ENCODE measurements at places on chromosomes 16 and 17. TPM values are rescaled to one million over a fixed set of nuclear protein-coding genes. Genes with fewer than 3 reads are reported as not detected.

TP53TG3C gene
- not detected for total RNA-seq

NUPR1 gene
- total RNA-seq = 18.3 TPM

FAM234A gene
- total RNA-seq = 84.1 TPM

ZNF750 gene
- total RNA-seq = 0.27 TPM

OR1A1 gene
- not detected for total RNA-seq

TLCD2 gene
- total RNA-seq = 4.5 TPM

ARHGDIG gene
- total RNA-seq = 0.48 TPM

DNA sequence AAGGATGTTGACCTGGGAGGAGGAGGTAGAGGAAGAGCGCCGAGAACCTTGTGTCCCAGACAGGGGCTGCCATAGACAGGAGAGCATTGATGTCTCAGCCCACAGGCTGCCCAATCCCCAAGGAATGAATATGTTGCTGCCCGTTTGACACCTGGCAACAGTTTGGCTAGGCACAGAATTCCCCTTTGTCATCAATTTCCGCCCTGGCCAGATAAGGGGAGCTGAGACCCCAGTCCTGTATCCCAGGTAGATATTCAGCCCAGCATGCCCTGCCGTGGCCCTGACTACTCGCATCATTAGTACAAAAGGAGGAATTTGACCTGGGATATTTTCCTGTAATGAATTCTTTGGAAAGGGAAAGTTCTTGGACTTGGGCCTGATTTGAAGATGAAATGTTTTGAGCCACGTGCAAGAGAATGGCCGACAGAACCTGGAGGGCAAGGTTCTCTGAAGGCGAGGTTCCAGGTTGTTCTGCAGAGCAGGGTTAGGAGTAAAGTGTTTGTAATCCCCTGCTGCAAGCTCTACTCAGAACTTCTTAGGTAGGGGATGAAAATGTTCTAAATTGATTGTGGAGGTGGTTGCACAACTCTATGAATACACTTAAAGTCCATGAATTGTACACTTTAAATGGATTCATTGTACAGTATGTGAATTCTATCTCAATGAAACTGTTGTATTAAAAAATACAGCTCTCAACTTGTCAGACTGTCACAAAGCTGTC is 108.8 kb downstream of the SOCS1 start:
- H3K27me3 ChIP-seq = no peaks in the 10 kb centered on the region
- H3K36me3 ChIP-seq = no peaks in the 10 kb centered on the region
- no peak for DNase-seq

DNA sequence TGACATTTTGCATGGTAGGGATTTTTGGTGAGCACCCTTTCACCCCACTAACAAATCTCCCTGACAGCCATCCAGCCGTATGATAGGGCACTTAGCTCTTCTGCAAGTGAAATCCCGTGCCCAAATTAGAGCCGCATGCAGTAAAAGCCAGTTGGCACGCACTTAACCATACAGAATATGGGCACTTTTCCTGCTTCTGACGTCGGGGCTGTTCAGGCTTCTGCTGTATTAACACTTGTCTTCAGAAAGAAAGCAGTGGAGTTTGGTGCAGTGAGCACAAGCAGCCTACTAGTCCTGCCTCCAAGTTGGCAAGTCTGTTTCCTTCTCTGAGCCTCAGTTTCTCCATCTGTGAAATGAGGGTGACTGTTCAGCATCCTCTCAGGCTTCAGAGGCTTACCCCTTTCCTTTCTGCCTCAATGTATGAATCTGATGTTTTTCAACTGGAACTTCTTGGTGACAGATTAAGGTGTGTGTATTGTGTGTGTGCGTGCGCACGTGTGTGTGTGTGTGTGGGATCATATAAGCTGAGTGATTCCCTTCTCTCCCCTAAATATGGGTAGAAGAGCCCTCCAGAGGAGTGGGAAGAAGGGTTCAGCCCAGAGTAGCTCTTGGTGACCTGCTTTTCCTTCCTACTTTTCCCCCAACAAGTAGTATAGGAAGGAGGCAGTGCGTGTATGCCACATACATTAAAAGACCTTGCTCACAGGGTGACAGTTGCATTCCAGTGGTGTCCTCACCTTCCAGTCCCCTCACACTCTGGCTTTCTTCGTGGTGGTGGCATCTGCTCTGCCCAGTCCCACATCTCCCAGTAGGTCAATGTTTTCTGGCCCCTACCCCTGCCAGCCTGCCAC is 19.0 kb downstream of the IGF2BP1 start:
- no peaks in the 10 kb centered on the region for H3K27me3 ChIP-seq
- peak overlapping the region; percentile 100 for H3K27ac ChIP-seq
- no peak overlapping the region for H3K4me3 ChIP-seq

GRCh38 chr17:79732804-79733691 is 2.3 kb downstream of the ENPP7 start:
- no peaks in the 10 kb centered on the region for H3K36me3 ChIP-seq
- H3K27ac ChIP-seq = peak overlapping the region; percentile 8
- no peak for DNase-seq
- H3K27me3 ChIP-seq = no peaks in the 10 kb centered on the region

- peak within 1 kb of the TSS; percentile 40 for H3K4me3 ChIP-seq
- H3K27me3 ChIP-seq = no peaks in the 10 kb centered on the region
- peak; percentile 92 for DNase-seq
- peaks cover 4% of the 10 kb centered on the region for H3K4me1 ChIP-seq
- peak within 1 kb of the TSS; percentile 59 for H3K27ac ChIP-seq
- no peaks in the 10 kb centered on the region for H3K36me3 ChIP-seq
Measured at GRCh38 chr17:50507871-50508572, at the start of gene MYCBPAP. TSS of gene MYCBPAP (plus strand) at chr17:50508439. CDS start at chr17:50508675, 236 bp downstream.

DNA sequence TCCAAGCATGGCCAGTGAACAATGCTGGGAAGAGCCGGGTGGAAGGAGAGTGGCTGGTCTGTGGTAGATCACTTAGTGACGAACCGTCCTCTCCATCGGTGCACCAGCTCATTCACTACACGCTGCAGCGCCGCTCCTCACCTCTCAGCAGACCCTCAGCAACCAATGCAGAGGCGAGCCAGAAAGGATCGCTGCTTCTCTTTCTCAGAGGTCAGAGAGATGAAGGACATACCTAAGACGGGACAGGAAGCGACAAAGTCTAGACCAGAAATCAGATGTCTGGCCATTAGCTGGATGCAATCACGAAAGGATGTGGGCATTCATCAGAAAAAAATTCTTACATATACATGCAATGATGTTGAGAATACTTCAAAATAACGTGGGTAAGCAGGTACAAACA is 26.9 kb downstream of the NSMCE1 start:
- H3K4me1 ChIP-seq = peaks cover 14% of the 10 kb centered on the region
- no peak for DNase-seq
- no peak overlapping the region for H3K4me3 ChIP-seq
- H3K27ac ChIP-seq = peak overlapping the region; percentile 73

DNA sequence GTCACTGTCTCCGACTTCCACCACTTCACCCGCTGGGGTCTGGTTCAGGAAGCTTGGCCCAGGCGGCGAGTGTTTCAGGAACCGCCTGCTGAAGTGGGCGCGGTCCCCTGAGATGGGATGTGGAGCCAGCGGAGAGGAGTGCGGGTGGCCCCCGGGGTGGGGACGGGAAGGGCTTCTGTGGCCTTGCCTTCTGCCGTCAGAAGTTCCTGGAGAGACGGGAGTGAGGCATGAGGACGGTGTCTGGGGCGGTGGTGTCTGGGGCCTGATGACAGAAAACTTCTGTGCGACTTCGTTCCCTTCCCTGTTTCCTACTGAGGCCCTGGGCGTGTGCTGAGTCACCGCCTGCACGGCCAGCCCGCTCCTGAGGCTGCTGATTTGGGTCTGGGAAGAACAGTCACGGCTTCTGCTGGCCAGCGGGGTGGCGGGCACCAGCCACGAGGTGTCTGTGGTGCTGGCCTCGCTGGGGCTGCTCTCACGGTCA is 12.3 kb upstream of the NLRC3 start:
- H3K4me3 ChIP-seq = no peak overlapping the region
- no peak overlapping the region for H3K27ac ChIP-seq
- H3K4me1 ChIP-seq = no peaks in the 10 kb centered on the region
- no peaks in the 10 kb centered on the region for H3K27me3 ChIP-seq
- DNase-seq = no peak
- H3K36me3 ChIP-seq = no peaks in the 10 kb centered on the region

DNA sequence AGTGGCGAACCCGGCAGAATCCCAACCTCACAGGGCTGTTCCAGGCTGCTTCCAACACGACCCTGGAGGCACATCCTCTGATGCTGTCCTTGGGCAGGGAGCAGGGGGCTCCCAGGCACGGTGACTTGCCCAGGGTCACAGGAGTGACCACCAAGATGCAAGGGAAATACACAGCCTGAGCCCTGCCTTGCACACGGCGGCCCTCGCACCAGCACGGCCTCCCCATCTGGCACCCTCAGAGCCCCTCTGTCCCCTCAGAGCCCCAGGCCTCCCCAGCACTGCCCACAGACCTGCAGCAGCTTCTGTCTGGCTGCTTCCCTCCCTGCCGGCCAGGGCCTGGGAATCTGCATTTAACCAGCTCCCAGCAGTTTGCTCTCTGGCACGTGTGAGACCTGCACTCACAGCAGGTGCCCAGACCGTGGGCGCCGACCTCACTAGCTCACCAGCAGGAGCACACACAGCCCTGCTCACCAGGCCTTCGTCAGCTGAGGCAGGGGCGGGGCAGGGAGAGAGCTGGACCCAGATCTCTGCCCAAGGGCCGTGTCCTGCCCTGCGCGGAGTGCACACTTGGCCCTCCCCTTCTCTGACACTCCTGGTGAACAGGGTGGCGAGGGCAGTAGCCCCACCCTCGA is 29.7 kb upstream of the ZC3H18 start:
- H3K36me3 ChIP-seq = no peaks in the 10 kb centered on the region
- DNase-seq = no peak
- peaks cover 5% of the 10 kb centered on the region for H3K27me3 ChIP-seq
- no peak overlapping the region for H3K27ac ChIP-seq
- no peaks in the 10 kb centered on the region for H3K4me1 ChIP-seq

DNA sequence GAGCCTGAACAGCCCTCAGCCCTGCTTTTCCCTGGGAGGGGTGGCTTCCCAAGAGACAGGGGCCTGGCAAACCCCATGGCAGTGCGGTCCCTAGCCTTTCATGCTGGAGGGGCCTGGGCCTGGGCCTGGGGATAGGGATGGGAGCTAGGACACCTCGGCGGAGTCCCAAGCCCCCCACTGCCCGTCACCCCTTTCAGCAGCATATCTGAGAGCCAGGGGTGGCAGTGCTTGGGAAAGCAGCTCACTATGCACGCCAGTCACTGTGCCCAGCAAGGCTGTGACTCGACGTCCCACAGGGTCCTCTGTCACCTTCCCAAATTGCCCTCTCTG is 612 bp upstream of the SLC47A2 start:
- no peaks in the 10 kb centered on the region for H3K27me3 ChIP-seq
- H3K36me3 ChIP-seq = no peaks in the 10 kb centered on the region
- H3K4me3 ChIP-seq = no peak overlapping the region
- peaks cover 5% of the 10 kb centered on the region for H3K4me1 ChIP-seq
- DNase-seq = no peak

DNA sequence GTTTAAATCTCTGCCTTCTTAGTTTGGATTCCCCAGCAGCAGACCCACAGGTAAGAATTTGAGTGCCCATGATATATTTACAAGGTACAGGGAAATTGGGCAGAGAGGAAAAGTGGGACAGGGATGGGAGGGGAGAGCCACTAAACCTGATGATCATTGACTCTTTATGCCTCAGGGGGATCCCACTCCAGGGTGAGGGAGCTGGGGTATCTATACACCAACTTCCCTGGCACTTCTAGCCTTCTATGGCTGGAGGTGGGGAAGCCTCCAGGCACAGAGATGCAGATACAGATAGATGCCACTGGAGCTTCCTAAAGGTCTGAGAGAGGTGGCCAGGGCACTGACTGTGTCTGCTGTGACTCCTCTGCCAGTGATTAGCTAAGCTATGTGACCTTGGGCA is 256.4 kb downstream of the KATNIP start:
- no peak overlapping the region for H3K4me3 ChIP-seq
- no peak overlapping the region for H3K27ac ChIP-seq
- peaks cover 4% of the 10 kb centered on the region for H3K27me3 ChIP-seq
- H3K4me1 ChIP-seq = no peaks in the 10 kb centered on the region

GRCh38 chr17:35895636-35896587 is 15.8 kb upstream of the CCL5 start:
- H3K27ac ChIP-seq = no peak overlapping the region
- no peaks in the 10 kb centered on the region for H3K36me3 ChIP-seq
- DNase-seq = no peak
- no peak overlapping the region for H3K4me3 ChIP-seq
- H3K27me3 ChIP-seq = no peaks in the 10 kb centered on the region

DNA sequence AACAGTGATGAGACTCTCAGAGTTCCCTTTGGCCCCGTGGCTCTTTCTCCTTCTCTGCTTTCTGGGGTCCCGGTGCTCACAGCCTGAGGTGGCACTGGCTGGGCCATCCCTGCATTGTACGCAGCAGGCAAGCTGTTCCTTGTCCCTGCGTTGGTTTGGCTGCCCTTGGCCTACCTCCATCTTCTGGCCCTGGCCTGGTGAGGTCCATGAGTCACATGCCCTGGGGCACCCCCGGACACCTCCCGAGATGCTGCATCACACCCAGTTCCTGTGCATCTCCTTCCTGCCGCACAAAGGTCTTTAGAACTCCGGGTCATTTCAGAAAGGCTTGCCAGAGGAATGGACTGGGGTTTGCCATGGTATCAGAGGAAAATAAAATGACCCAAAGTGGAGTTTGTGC is 9.5 kb downstream of the SULT1A2 start:
- H3K27ac ChIP-seq = no peak overlapping the region
- H3K4me3 ChIP-seq = no peak overlapping the region
- no peak for DNase-seq
- H3K36me3 ChIP-seq = no peaks in the 10 kb centered on the region
- no peaks in the 10 kb centered on the region for H3K27me3 ChIP-seq
- no peaks in the 10 kb centered on the region for H3K4me1 ChIP-seq

DNA sequence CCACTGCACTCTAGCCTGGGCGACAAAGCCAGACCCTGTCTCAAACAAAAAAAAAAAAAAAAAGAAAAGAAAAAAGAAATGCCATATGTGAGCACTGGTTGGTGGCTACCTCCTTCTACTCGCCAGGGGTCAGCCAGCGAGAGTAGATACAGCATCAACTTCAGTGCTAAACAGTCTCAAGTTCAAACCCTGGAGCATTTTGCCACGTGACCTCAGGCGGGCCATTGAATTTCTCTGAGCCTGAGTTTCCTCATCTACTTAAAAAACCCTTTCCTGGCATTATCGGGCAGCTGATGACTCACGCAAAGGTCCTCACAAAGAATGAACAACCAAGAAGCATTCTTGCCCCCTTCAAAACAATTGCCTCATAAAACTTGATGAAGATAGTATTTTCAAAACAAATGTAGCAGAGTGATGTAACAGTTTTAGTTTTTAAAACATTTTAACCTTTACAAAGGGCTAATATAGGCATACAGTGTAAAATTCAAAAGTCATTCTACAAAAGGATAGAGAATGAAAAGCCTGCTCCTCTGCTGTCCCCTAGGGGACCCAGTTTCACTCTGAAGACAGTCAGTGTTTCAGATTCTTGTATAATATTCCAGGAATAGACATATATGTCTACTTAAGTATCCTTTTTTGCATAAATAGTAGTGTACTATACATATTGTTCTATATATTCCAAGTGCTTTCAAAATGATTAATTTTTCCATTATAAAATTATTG is 28.4 kb downstream of the DNAH2 start:
- H3K4me3 ChIP-seq = no peak overlapping the region
- H3K36me3 ChIP-seq = no peaks in the 10 kb centered on the region
- H3K4me1 ChIP-seq = peaks cover 24% of the 10 kb centered on the region
- H3K27ac ChIP-seq = peak overlapping the region; percentile 38

- H3K36me3 ChIP-seq = no peaks in the 10 kb centered on the region
- DNase-seq = no peak
- H3K27ac ChIP-seq = no peak overlapping the region
- peaks cover 10% of the 10 kb centered on the region for H3K4me1 ChIP-seq
- no peaks in the 10 kb centered on the region for H3K27me3 ChIP-seq
Measured at GRCh38 chr16:55488306-55488705, 9.3 kb downstream of the MMP2 start.

- H3K4me3 ChIP-seq = no peak overlapping the region
- no peaks in the 10 kb centered on the region for H3K27me3 ChIP-seq
- no peak for DNase-seq
- peaks cover 10% of the 10 kb centered on the region for H3K4me1 ChIP-seq
- H3K36me3 ChIP-seq = no peaks in the 10 kb centered on the region
Measured at GRCh38 chr17:55758171-55758570, 7.3 kb downstream of the PCTP start.
